Occipital lobe (tissue), 3 donors: ENCODE measurements at places on chromosomes 5 and 9. TPM values are rescaled to one million over a fixed set of nuclear protein-coding genes. Genes with fewer than 3 reads are reported as not detected.

The SLC27A6 gene
- 0.62 TPM for total RNA-seq

The CCL27 gene
- total RNA-seq, result 0.31 TPM

The PCDHGA5 gene
- total RNA-seq, result 6.6 TPM

The HK3 gene
- 0.31 TPM for total RNA-seq

The ANKRD34B gene
- total RNA-seq, result 0.16 TPM

The DELE1 gene
- 39.0 TPM for total RNA-seq

DNA sequence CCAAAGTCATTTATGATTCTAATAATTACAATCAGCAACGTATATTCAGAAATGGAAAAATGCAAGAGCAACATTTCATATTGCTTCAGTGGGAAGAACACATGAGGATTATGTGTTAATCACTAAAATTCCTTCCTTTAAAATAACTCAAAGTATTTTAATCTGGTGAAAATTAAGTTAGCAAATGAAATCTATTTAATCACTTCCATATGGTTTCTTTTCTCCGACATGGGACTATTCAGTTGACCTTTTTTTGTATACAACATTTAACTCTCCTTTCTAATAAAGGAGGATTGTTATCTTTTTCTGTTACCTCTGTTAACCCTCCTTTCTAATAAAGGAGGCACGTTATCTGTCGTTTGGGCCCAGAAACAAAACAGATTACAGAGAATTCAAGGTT lies 59.9 kb downstream of the HOMER1 start:
- DNase-seq, result no peak

- DNase-seq, result no peak
Observed at GRCh38 chr9:124499216-124499615, 8.0 kb downstream of the NR5A1 start.

GRCh38 chr5:62144401-62145022 lies 161.5 kb upstream of the KIF2A start:
- no peak for DNase-seq

GRCh38 chr5:173969167-173970049 lies 19.6 kb upstream of the C5orf47 start:
- no peak for DNase-seq

DNA sequence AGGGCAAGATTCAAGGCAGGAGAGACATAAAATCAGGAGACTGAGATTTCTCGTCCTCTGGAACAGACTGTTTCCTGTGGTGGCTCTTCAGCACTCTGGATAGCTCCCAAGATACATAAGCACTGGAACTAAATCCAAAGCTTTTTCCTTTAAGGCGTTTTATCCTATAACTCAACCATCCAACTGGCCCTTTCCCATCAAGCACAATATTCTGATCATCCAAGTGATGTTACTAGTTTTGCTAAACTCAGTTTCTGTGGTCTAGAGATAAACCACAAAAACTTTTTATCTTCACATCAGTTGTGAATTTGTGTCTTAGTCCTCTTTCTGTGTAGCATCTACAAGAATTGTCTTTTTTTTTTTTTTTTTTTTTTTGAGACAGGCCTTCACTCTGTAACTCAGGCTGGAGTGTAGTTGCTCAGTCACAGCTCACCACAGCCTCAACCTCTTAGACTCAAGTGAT lies 299.4 kb downstream of the COX7C start:
- no peak for DNase-seq

- DNase-seq, result no peak
Observed at GRCh38 chr5:132828846-132829494, 1.5 kb downstream of the SHROOM1 start.

DNA sequence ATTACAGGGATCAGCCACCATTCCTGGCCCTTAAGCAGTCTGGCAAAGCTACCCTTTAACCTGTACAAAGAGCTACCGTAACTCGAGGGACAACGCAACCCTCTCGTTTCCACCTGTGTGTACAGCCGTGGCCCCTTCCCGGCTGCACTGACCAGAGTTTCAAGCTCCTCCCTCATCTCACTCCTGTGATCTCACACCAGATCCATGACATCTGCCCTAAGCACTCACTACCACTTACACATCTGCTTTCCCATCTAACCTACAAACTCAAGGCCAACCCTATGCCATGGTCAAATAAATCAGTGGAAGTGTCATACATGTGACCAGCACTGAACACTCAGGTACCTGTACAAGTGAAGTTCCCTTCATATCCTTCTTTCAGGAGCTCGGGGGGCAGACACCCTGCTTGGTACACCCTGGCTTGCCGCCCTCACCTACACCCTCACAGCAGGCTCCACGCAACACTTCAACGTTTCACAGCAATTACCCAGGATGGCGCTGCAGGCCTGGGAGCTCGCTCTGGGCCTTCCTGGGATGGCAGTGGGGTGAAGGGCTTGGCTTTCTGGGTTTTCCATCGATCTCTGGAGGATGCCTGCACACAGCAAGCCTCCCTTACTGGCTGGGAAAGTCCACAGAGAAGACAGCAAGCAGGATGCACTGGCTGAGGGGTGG lies 61.7 kb downstream of the PRRT1B start:
- DNase-seq, result no peak

GRCh38 chr9:36074870-36075532 lies 38.3 kb downstream of the RECK start:
- peak; percentile 55 for DNase-seq

GRCh38 chr5:60634051-60634450 lies 65.9 kb downstream of the DEPDC1B start:
- DNase-seq, result no peak

- DNase-seq, result no peak
Observed at GRCh38 chr9:123370526-123371227, 14.7 kb downstream of the CRB2 start.

DNA sequence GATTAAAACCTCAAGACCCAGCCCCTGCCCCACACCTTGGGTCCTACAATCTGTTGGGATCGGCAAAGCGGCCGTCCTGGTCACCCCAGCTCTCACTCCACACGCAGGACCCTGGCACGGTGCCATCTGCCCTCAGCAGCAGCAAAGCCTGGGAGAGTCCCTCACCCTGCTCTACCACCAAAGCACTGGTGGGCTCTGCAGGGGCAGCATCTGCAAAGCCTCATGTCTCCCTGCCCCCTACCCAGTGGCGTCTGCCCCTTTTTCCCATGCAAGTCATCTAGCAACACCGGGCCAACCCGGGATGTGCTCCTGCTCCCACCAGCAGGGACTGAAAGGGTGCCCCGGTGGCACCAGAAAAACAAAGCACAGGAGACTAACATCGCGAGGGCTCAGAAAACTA lies 19.6 kb upstream of the CNOT6 start:
- no peak for DNase-seq

GRCh38 chr5:86008293-86008692 lies 609.4 kb upstream of the COX7C start:
- no peak for DNase-seq

- DNase-seq, result no peak
Observed at GRCh38 chr5:160937570-160937969, 85.6 kb upstream of the ATP10B start.

- DNase-seq, result no peak
Observed at GRCh38 chr9:14153310-14153720, 160.6 kb downstream of the NFIB start.

DNA sequence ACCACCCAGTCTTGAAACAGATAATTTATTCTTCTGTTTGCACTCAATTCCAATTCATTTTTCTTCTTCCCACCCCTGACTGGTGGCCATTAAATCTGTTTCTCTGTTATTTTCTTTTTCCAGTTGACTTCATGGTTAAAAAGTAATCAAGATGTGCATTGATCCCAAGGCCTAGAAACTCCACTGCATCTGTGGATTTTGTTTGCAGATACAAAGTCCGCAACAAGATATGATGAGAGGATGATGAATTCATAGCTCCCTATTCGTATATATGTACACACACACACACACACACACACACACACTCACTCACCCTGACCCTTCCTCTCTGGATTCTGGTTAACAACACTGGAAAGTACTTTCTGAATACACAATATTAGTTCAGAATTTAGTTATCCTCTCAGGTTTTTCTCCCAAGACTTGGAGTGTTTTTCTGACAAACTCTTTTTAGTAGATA lies 52.4 kb downstream of the CD180 start:
- DNase-seq, result no peak

DNA sequence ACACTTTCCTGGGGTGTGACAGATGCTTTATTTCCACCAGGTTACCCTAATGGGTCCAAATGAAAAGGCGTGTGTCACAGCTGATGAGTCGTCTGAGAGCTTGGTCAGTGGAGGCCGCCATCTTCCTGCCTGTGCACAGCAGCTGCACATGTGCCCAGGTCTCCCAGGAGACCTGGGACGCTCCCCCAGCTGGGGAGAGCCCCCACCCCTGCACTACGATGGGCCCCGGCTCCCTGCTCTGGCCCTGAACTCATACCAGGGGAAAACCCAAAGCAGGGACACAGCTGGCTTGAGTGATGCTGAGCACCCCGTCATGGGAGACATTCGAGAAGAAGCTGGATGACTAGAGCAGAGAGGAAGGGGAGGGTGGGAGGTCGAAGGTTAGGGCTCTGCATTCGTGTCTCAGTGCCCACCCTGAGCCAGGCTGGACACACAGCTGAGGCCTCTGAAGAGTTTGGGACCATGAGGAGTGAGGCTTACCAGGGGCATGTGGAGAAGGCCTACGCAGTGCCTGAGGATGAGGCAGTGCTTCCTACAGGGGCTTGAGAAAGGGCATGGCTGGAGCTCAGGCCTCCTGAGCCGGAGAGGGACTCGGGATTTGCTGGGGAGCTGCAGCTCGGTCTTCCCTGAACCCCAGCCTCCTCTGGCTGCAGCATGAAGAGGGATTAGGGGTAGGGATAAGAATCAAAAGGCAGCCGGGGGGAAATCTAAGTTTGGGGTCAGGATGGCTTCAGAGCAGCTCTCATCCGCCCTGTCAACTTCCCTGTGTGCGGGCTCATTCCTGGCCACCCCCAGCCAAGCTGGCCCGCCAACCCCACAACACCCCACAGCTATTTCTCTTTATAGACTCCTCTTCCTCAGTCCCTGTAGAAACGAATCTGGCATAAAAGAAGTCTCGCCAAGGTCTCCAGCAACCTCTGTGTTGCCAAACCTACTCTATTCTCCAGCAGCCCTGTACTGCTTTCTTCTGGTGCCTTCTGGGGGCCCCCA lies 42.2 kb upstream of the RNU6ATAC start:
- no peak for DNase-seq

DNA sequence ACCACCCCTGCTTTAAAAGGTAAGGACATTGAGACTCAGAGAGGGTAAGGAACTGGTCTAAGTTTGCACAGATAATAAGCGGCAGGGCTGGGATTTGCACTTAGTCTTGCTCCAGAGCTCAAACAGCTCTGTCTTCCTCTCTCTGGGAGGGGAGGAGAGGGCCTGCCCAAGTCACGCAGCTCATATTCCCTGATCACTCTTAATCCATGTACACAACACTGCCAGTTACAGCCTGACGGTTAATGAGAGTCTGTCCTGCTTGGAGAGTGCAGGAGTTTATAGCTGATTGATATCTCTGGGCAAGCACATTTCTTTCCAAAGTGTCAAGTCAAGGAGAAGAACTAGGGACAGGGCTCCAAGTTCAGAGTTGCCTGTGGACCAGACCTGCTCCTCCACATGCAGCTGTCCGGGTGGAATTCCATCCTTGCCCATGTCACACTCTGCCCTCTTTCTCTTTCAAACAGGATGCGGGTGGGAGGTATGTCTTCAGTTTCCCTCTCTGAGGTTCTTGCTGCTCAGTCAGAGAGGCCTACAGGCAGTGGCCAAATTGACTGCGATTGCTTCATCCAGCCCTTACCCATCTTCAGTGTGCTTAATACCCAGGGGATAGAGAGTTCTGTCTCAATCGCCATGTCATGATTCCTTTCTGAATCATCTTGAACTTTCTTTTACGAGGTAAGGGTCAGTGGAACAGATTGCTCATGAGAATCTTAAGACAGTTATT lies 54.5 kb downstream of the GALNT12 start:
- DNase-seq, result no peak
